Activated naive CD8-positive, alpha-beta T cell treated with anti-CD3 and anti-CD28 coated beads for 36 hours (primary cell): ENCODE measurements at places on chromosomes 2 and 18.

DNA sequence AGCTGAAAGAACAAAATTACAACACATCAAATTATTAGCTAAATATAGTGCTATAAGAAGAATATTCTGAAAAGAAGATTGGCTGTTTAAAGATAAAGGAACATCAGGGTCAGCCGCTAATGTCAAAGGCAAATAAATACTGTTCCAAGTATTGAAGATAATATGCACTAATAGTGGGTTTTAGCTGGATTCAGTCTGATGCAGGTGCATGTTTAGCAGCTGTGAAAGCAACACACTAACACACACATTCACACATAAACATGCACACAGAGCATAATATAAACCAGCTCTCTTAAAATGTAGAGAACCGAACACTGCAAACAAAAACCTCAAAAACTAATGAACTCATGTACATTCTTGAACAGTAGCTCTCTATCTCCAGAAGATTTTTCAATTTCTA, 634.6 kb downstream of the ERBB4 start:
- no peak for DNase-seq

DNA sequence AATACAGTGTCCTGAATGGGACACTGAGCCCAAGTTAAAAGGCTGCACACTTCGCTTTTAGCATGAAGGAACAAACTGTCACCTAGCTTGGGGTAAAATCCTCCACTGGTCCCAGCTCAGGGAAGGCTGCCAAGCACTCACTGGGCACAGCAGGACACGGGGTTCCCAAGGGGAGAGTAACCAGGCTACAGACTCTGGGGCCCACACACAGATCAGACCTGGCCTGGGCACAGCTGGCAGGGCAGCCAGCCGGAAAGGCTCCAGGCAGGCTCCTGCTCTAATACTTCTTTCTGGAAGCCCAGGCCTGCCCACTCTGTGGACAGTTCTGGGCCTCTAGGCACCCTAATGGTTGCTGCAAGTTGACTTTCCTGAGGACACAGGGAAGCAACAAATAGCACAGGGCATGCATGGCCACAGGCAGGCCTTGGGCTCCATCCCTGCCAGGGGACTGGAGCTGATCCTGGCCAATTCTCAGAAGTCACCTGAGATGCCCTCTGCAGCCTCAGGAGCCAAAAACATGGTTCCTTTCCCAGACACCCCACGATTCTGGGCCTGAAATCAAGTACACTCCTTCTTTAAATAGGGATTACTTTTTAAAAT, 18.7 kb upstream of the SULT1C3 start:
- DNase-seq = no peak

DNA sequence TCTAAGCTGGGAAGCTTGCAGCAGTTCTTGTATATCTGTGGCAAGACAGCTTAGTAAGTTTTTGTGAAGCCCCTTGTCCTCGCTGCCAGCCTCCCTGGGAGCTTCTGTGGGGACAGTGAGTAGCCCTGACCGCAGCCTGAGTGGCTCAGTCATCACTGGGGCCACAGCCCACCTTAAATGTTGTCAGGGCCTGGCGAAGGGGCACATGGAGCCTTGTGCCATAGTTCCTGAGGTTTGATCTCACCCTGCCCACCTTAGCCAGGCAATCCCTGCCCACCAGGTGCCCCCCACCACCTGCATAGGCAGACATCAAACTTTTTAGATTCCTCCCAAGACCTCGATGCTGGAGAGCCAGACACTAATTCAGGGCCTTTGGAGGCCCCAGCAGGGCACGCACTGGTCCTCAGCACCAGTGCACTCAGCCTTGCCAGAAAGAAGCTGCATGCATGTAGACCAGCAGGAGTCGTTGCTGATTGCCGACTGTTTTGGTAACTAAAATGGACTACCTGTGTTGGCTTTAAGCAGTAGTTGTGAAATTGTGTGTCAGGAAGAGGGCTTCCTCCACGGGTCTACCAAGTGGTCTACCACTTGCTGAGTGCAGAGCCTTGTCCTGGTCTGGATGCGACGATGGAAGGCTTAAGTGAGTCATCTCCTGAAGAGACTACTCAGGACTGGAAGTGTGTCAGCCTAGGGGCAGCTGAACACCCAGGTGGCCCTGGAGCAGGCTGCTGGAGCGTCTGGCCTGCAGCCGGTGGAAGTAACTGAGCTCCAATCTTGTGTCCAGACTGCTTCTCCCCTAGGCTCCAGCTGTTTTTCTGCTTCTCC, 233.1 kb downstream of the SEPTIN10 start:
- no peak for DNase-seq

DNA sequence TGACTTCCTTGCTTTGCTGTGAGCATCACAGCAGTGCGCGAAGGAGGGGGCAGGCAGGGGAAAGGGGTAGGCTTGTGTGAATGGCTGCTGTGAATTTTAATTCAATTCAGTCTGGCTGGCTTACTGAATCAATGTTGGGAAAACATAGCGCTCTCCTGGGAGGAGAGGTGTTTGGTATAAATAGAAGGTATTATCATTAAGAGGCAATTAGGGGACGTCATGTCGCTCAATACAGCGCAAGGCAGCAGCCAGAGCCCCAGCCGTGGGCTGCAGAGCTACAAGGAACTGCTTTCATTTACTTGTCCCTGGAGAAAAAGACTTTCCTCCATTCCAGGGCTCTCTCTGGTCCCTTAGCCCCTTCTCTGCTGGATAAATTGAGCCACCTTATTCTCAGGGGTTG, 181.4 kb upstream of the MSH6 start:
- no peak for DNase-seq

DNA sequence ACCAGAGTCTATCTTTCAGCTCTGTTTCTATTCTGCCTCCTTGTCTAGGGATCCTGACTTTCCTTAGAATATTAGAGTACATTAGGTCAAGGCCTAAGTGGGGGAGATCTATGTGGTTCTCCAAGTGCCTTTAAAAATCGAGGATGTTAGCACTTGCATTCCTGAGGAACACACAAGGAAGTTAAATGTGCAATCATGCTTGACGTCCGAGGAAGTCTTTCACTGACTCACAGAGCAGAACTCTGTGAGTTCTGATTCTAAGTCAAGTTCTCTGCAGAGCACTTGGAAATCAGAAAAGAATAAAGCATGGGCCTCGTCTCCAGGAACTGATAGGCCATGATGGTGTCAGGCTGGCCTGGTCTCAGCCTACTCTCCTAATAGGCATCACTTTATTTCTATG, 17.2 kb downstream of the FHOD3 start:
- DNase-seq = no peak

GRCh38 chr2:198312596-198313483, 508.4 kb downstream of the PLCL1 start:
- DNase-seq = no peak

- DNase-seq = no peak
Observed at GRCh38 chr2:111034146-111034545, 86.6 kb upstream of the BCL2L11 start.

DNA sequence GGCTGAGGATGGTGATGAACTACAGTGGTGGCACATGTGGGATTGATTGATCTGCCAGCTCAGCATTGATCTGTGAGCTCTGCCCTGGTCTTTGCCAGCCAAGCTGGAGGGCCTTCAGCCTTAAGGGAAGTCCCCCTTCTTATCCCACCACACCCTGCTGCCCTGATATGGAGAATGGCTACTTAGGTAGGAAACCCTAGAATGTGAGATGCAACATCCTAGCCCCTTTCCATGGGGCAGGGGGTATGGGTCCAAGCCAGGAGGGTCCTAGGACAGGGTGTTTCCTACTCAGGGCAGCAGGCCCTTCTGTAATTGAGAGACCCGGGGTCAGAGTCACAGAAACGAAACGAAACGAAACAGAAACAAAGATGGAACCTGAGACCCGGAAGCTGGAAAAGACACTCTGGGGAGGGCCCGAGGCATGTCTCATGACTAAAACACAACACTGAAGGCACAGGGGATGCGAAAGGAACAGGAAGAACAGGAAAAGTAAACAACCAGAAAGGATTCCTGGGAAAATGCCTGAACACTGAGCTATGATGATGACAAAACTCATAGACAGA, 16.9 kb upstream of the SULT1C2 start:
- DNase-seq = no peak

DNA sequence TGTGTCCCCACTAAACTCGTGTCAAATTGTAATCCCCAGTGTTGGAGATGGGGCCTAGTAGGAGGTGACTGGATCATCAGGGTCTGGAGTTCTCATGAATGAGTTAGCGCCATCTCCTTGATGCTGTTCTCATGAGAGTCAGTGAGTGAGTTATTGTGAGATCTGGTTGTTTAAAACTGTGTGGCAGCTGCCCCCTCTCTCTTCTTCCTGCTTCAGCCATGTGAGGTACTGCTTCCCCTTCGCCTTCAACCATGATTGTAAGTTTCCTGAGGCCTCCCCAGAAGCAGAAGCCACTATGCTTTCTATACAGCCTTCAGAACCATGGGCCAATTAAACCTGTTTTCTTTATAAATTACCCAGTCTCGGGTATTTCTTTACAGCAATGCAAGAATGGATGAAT, 50.4 kb downstream of the AP1S3 start:
- no peak for DNase-seq

DNA sequence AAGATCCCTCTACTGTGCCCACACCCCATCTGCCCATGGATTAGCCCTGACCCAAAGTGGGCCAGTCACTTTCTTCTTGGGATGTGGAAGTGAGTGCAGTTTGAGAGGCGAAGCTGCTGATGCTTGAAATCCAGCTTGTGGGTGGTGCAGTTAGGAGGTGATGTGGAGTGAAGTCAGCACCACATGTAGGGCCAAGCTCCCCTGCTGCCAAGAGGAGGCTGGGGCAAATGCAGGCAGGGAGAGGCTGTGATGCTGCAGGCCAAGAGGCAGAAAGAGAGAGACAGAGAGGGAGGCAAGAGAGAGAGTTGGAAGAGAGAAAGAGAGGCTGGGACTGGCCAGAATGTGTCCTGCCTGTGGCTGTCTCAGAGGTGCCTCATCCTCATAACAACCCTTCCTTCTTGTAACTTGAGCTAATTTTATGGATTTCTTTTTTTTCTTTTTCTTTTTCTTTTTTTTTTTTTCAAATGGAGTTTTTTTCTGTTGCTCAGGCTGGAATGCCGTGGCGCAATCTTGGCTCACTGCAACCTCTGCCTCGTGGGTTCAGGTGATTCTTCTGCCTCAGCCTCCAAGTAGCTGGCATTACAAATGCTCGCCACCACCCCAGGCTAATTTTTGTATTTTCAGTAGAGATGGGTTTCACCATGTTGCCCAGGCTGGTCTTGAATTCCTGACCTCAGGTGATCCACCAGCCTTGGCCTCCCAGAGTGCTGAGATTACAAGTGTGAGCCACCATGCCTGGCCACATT, 35.3 kb upstream of the CAB39 start:
- no peak for DNase-seq

DNA sequence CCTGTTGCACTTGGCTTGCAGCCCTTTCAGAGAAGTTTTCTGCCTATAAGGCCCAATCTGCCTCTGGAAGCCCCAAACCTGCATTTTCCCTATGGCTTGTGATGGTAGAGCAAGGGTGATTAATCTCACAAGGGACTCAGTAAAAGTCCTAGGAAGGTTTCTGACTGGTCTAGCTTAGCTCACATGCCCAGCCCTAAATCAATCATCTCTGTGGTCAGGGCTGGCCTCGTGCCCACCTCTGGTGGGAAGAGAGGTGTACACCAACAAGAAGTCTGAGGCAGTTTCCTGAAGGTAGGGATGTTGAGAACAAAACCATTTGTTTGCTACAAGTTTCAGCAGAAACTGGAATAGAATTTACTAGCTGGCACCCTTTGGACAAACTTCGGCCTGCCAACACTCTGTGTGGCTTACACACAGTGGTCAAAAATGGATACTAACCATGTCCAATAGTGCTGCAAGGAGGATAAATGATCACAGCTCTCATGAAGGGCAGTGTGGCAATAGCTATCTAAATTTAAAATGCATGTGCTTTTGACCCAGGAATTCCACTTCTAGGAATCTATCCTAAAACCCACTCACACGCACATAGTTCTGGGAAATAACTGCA, 96.4 kb downstream of the EN1 start:
- DNase-seq = no peak

DNA sequence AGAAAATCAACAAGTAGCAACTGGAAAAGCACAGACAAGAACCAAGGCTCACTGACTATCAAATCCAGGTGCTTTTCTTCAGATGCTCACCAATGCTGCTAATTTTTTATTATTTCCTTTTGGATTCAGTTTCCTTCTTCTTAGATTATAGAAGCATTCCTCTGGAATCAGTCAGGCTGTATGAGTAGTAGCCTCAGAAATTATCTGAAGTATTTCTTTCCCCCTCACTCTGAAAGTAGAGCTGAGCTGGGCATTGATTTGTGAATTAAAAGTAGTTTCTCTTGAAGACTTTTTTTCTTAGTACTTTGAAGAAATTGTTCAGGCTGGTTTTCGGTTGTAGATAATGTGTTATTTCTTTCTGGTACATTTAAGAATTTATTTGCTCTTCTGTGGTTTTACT, 273.7 kb downstream of the NOL4 start:
- no peak for DNase-seq

- no peak for DNase-seq
Observed at GRCh38 chr2:138877421-138877820, 97.2 kb upstream of the NXPH2 start.

- DNase-seq = no peak
Observed at GRCh38 chr2:21103274-21103891, 20.4 kb upstream of the TDRD15 start.

GRCh38 chr2:61257446-61257845, 95.5 kb downstream of the C2orf74 start:
- DNase-seq = no peak

- DNase-seq = no peak
Observed at GRCh38 chr2:128134573-128134972, 43.6 kb downstream of the UGGT1 start.

DNA sequence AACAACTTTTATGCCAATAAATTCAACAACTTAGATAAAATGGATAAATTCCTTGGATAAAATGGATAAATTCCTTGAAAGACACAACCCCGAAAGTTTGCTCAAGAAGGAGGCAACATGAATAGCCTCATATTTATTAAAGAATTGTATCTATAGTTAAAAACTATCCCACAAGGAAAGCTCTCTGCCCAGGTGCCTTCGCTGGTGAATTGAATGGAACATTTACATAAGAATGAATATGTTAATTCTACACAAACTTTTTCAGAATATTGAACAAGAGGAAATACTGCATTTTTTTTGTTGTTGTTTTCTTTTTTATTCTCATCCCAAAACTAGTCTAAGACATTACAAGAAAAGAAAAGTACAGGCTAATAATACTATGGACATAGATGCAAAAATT, 805.3 kb upstream of the RAB6C start:
- no peak for DNase-seq

GRCh38 chr2:181774685-181775084, 94.4 kb upstream of the NEUROD1 start:
- no peak for DNase-seq

- DNase-seq = no peak
Observed at GRCh38 chr18:42623935-42624334, 491.6 kb downstream of the RIT2 start.

GRCh38 chr18:63700501-63700900, 2.3 kb upstream of the SERPINB11 start:
- no peak for DNase-seq
